ENCODE measurements at places on chromosomes 1 and 21.

DNA sequence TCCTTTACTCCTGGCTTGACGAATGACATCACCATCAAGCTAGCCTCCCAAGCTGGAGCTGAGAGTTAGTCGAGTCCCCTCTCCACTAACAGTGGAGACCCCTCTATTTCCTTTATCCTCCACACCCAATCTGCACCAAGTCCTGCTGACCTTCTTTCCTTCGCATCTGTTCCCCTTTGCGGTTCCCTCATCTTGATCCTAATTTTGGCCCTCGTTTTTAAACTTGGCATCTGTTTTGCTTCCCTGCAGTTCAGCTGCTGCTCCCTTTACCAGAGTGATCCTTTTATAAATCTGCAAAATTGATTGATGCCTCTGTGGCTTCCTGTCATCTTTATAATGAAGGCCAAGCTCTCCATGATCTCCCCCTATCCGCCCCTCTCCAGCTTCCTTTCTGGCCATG, 49.0 kb upstream of the TSPAN2 start:
- DNase-seq: no peak

DNA sequence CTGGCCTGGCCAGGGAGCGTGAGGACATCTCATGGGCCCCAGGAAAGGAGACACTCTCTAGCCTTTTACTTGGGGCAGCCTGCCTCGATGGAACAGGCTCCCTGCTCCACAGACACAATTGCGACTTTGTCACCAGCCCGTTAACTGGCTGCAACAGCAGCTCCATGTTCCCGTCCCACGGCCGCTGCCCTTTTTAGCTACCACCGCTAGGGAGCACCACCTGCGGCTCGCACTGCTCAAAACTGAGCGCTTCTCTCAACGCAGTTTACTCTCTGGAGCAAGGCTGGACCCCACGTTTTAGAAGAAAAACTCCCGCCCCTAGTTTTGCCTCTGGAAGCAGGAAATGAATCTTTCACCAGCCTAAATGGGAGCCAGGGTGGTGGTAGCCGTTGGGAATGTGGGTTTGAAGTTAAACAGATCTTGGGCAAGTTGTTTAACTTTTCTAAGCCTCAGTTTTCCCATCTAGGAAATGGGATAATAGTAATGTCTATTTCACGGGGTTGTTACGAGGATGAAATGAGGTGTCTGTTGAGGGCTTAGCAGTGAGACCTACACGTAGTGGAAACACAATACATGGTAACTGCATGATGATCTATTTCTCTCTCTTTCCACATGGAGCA, 3.5 kb upstream of the LRRC38 start:
- DNase-seq: no peak

DNA sequence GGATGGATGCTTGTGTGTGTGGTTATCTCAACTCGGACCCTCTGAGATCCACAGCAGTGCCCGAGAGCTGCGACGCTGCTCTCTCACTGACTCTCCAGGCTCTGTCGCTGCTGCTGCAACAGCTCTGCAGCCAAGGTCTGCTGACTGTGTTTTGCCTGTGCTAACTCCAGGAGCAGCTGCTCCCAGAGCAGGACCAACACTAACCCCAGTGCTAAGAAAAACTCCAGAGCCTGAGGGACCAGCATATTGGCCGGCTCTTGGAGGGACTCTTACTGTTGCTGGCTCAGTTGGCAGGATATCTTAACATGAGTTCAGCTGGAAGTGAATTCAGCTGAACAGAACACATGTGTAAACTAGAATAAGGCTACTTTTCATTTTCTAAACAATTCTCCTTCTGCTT, 4.4 kb downstream of the LCE2C start:
- DNase-seq: no peak

- DNase-seq: no peak
Observed at GRCh38 chr1:203308328-203308922, 3.1 kb downstream of the BTG2 start.

DNA sequence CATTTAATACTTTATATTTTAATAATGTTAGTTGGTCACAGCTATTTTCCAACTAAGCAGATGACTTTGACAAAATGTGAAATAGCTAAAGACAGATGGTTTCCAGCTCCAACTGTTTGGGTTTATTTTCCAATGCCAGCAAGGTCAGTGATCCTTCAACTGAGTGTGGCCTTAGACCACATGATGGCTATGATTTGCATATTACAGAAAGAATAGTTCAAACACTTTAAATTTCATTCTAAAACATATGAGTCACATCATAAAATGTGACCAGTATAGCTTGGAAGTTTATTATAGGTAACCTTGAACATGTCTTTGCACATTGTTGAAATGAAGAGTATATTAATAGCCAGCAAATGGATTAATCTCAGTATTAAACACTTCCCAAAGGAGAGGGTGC, 454.0 kb upstream of the C1orf87 start:
- no peak for DNase-seq

DNA sequence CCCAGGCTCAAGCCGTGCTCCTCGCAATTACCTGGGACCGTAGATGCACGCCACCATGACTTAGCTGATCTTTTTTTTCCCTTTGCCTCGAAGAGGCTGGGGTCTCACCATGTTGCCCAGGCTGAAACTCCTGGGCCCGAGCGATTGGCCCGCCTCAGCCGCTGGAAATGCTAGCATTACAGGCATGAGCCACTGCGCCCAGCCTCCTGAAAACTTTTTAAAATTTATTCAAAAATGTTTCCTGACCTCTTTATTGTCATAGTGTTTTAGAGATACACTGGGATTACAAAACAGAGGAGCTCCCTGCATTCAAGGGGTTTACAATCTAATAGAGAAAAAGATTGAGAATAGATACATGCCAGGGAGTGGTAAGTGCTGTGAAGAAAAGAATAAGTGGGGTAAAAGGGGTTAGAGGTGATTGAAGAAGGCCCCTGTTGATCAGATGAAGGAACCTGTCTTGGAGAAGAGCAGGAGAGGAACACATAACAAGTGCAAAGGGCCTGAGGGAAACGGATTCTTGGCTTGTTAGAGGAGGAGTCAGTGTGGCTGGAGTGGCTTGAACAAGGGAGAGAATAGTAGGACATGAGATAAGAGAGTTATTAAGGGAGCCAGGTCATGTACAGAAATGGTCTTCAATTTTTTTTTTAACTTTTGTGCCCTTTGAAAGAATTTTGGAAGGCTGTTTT, 1.7 kb upstream of the TRIM33 start:
- DNase-seq: no peak

DNA sequence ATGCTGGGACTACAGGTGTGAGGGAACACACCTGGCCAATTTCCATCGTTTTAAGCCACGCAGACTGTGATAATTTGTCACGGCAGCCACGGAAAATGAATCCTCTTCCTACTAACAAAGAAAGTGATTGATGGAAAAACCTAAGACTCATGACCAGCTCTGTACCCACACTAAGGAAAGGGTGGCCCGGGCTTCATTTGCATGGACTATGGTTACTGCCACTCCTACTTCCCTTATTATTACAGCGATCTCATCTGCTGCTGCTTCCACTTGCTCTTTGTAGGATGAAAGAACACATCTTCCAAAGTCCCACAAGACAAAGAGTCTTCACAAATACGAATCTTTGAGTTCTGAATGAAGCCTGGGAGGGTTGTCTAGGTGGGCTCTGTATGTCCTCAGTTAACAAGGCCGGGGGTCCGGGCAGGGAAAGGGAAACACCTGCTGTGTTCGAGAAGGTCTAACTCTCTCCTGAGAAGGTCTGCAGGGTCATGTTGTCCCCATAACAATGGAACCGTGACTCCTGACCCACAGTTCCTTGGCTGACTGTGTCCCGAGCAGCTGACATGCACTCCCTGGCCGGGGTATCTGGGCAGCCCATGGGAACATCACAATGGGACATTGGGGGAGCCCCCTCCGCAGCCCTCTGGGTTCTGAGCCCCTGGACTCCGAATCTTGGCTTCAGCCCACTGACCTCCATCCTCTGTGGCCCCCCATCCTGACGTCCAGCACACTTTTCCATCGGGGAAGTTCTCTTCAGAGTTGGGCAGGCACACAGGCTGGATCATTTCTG, 13.3 kb upstream of the TFF1 start:
- DNase-seq: no peak

DNA sequence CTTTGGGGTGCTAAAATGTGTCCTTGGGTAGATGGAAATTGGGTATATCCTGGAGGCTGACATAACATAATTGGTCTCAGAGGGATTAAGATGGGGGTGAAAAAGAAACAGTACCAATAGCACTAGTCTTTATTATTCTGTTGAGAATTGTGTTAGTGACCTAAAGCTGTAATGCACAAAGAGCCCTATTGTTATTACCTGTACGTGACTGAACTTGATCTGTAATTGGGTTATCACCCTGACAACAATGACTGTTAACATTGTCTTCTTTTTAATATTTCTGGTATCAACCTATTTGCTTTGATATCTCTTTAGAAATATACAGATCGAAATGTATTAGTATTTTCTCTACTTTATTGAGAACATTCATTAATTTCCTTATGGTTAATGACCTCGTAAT, 147.6 kb downstream of the NEK7 start:
- no peak for DNase-seq

DNA sequence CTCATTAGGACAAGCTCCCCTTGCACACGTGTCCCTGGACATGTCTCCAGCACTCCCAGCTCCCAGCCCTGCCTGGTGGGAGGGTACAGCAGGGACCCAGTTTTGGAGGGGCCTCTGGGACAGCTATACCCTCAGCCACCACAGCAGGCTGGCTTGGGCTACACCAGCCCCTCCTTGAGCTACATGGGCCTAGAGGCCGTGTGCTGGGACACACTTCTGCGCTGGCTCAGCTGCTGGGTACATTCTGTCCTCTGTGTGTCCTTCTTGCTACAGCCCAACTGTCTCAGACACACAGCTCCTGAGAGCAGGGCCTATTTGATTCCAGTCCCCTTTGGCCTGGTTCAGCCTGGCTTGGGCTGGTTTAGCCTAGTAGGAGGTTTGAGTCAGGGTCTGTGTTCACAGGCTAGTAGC, 26.7 kb downstream of the DMAP1 start:
- no peak for DNase-seq

DNA sequence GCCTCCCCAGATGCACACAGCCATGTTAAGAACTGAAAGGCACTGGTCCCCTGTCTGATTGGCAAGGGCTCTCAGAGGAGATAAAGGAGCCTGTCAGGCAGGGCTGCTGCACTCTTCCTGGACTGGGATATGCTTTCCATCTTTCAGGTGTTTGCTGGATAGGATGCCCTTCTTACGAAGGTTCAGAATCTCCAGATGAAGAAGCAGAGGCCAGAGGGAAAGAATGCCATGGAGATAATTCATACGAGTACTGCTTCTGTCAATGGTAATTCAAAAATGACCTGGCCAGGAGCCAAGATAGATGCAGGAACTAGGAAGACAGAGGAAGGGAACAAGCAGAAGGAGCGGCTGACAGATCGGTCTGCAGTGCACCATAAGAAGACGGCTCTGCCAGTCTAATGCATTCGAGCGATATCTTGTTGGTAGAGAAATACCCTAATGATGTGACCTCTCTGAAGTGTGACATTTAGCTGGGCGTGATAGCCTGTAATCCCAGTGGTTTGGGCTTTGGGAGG, 16.6 kb upstream of the ATP2B4 start:
- no peak for DNase-seq

- no peak for DNase-seq
Observed at GRCh38 chr1:193799948-193800690, 613.7 kb upstream of the B3GALT2 start.

- DNase-seq: no peak
Observed at GRCh38 chr1:19557609-19558051, 72.3 kb upstream of the CAPZB start.

GRCh38 chr1:107894605-107895004, 70.4 kb downstream of the VAV3 start:
- DNase-seq: no peak

GRCh38 chr1:213381572-213382084, 330.6 kb downstream of the RPS6KC1 start:
- peak; percentile 72 for DNase-seq

GRCh38 chr1:64578270-64578973, 108.5 kb downstream of the CACHD1 start:
- DNase-seq: no peak

DNA sequence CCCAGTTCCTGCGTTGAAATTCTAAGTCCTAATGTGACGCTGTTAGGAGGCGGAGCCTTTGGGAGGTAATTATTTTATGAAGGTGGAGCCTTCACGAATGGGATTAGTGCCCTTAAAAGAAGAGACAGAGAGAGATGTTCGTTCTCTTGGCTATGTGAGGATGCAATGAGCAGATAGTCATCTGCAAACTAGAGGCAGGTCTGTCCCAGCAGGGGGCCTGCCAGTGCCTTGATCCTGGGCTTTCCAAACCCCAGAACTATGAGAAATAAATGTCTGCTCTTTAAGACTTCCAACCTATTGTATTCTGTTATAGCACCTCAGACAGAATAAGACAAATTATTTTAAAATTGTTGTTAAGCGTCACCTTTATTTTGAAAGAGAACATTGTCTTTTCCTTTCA, 123.1 kb upstream of the KCNJ6 start:
- DNase-seq: no peak

DNA sequence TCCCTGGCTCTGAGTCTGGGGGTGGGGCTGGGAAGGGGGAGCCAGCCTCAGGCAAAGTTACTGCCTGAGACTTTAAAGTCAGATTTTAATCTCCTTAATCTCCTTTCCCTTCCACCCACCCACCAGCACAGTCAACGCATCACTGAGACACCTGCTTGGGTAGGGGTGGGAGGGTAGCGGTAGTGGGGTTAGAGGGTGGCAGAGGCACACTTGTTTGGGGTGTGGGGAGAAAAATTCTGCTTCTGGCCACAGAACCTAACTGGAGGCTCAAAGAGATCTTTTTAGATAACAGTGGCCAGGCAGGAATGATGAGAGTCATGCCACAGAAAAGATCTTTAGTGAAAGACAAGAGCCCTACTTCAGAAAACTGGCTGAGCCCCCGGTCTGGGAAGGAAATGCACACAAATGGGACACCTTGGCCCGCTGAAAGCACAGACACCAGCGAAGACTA, 44.1 kb downstream of the CD247 start:
- no peak for DNase-seq

GRCh38 chr1:31387612-31388011, 14.7 kb upstream of the FABP3 start:
- no peak for DNase-seq

GRCh38 chr1:151710187-151710840, 6.3 kb downstream of the CELF3 start:
- DNase-seq: no peak

DNA sequence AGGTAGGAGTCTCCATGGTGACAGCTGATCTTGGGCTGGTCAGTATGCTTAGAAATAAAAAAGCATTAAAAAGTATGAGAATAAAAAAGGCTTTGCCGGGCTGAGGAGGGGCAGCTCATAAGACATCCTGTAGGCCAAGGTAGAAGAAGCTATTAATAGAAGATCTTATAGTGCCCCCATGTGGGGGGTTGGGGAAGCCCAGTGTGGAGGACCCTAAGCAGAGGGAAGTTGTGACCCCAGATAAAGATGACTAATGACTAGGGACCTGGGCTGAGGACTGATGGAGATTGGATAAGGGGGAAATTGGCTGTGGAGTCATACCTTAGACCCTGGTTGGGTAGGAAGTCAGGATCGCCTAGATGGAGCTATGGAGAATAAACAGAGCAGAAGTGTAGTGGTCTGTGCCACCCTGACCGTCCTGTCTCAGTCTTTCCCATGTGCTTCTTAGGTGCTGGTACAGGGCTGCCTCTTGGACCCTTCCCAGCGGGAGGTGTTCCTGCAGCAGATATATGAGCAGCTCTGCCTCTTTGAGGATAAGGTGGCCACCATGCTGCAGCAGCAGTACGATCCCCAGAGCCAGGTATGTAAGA, 25.0 kb downstream of the SZT2 start:
- peak; percentile 33 for DNase-seq

GRCh38 chr1:8004113-8004802, 21.9 kb downstream of the ERRFI1 start:
- DNase-seq: no peak

- DNase-seq: no peak
Observed at GRCh38 chr1:226531360-226532093, 17.0 kb upstream of the STUM start.

- DNase-seq: no peak
Observed at GRCh38 chr1:183404476-183404875, 13.7 kb downstream of the NMNAT2 start.
